ENCODE measurements at places on chromosomes 6 and 20.

DNA sequence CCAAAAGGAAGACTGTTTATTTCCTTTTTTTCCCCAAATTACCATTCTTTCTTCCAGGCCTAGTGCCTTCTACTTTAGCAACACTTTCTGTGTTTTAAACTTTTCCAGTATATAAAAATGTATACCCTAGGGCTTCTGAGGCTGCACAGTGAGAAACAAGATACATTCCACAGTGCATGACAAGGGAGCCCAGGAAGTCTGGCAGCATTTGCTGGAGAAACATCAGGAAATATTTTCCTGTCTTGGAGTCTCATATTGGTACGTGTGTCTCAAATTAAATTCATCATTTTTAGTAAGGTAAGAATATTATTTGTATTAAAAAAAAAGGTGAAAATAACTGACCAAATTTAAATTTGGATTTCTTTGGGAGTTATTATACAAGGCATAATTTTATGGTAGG, 662.6 kb downstream of the RFPL4B start:
- no peak for DNase-seq

- no peak for DNase-seq
Observed at GRCh38 chr6:42441697-42442081, 10.0 kb downstream of the TRERF1 start.

GRCh38 chr20:48732081-48732829, 95.5 kb downstream of the PREX1 start:
- no peak for DNase-seq

- no peak for DNase-seq
Observed at GRCh38 chr20:38630727-38631126, 29.1 kb downstream of the ARHGAP40 start.

GRCh38 chr6:72386324-72386723, 235.5 kb upstream of the KCNQ5 start:
- DNase-seq = no peak

GRCh38 chr6:127460465-127460864, 1.3 kb upstream of the KIAA0408 start:
- DNase-seq = no peak

DNA sequence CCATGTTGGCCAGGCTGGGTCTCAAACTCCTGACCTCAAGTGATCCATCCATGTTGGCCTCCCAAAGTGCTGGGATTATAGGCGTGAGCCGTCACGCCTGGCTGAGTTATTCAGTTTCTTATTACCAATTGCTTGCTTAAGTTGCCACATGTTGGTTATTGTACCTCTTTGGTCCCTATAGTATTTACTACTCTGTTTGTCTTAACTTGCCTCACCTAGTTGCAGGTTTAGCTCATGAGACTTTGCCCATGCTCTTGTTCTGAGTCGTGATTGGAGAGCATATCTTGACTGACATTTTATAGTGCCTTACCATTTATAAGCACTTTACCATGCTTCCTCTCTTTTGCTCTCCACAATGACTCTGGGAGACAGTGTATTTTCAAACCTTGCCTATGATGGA, 134.2 kb upstream of the HDGFL1 start:
- DNase-seq = no peak

DNA sequence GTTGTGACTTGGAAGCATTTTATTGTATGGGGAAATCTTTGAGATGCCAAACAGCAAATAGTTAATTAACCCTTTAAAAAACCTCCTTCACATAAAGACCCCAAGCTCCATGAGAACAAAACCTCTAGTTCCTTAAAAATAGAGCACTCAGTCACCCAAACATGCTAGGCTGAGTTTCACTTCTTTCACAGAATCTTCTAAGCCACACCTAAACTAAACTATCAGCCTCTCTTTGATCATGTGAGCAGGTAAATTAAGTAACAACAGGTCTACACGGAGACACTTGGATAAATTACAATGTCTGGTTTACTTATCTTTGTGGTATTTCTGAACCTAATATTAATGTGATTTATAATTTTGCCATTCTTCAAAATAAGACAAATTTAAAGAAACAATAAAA, 205.2 kb upstream of the MARCKS start:
- DNase-seq = no peak

GRCh38 chr6:39377539-39377950, 55.0 kb upstream of the KCNK16 start:
- DNase-seq = no peak

DNA sequence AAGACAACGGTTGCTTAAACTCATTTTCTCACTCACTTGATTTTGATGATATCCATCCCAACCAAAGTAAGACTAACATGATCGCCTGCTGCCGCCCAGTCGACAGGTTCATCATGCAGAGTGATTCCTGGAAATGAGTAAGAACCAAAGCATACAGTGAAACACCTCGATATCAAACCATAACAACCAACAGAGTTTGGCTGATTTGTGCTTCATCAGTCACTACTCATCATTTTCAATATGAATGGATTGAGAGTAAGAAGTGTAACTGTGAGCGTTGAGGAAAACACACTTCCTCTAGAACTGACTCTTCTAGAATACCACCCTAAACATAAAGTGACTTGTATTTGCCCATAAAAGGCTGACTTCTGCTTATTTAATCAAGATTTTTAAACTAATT, 29.2 kb upstream of the ALDH8A1 start:
- DNase-seq = no peak

DNA sequence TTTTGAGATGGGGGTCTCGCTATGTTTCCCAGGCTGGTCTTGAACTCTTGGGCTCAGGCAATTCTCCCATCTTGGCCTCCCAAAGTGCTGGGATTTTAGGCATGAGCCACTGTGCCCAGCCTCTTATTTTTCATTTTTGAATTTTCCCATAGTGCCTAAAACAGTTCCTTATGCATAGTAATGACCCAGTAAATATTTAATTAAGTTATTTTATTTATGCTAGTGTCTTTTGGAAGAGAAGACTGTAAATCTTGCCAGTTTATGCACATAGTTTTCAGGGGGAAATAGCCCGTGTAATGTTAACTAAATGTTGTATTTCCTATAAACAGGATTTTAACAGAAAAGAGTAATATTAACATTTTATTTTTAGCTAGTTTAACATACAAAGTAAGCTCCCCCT, 60.3 kb downstream of the AFG1L start:
- no peak for DNase-seq

- no peak for DNase-seq
Observed at GRCh38 chr20:59693587-59693986, 89.2 kb downstream of the PHACTR3 start.

GRCh38 chr6:160421854-160422253, 73.7 kb downstream of the SLC22A3 start:
- DNase-seq = no peak

DNA sequence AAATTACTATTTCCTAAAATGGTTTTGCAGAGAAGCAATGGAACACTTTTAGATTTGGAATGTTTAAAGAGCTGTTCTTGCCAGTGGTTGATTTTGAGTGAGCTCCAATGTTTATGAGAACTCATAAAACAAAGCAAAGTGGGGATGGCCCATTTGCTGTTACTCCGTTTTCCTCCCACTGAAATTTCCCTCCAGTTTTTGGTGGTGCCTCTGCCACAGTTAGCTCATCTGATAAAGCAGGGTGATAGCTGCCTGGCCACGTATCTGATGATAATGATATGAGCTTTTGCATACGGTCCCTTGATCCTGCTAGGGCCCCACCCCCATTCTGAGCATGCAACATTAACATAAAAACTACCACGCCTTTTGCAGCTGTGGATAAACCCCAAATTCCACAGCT, 10.4 kb downstream of the CD83 start:
- no peak for DNase-seq

- DNase-seq = no peak
Observed at GRCh38 chr6:170083236-170084051, 207.4 kb downstream of the DLL1 start.

DNA sequence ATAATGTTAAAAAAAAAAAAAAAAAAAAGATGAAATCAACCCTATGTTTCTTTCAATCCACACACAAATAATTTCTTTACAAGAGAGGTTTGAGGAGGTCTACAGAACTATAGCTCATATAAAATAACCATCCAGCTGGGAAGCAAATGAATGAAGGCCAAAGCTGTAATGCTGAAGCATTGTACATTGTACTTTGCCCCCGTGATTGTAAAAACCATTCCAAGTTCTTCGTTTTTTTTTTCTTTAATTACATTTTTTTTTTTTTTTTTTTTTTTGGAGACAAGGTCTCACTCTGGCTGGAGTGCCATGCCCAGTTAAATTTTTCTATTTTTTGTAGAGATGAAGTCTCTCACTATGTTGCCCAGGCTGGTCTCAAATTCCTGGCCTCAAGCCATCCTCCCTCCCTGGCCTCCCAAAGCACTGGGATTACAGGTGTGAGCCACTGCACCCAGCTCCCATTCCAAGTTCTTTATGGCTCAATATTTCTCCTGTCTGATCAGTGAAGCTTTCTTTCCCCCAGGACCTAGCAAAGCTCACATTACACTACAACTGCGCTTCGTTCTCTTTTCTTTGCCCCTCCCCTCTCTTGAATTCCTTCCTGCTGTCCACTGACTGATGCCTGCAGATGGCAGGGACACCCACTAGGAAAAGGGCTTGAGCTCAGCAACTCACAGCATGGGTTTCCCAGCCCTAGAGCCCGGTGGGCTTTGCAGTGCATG, 53.0 kb upstream of the NOP56 start:
- no peak for DNase-seq

DNA sequence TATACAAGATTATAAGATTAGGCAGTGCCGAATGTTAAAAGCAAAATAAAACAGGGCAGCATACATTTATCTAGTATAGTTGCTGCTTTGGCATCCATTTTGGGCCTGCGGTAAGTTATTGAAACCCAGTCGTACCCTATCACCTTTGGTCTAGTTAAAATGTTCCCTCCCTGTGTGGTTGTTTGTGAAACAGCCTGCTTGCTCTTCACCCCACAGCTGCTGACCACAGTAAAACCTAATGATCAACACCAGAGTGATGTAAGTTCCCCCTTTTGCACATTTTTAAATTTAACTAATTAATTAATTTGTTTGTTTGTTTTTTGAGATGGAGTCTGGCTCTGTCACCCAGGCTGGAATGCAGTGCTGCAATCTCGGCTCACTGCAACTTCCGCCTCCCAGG, 50.3 kb upstream of the TXNDC5 start:
- no peak for DNase-seq

- DNase-seq = no peak
Observed at GRCh38 chr20:47020231-47020630, 125.6 kb downstream of the EYA2 start.

GRCh38 chr6:168238159-168238909, 81.2 kb downstream of the DACT2 start:
- DNase-seq = no peak

DNA sequence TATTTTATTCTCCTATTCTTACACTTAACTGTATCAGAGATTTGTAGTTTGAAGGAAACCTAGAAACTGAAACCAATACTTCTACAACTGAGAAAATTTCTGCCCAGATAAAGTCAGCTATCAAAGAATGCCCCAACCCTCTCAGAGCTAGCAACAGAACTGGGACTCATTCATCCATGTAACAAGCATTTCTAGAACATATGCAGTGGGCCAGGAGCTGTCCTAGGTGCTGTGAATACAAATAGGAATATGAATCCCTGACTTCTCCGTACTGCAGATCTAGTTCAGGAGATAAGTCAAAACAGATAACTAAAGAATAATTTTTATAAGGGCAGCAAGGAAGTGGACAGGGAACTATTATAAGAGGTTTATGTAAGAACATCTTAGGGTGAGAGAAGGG, 654.1 kb upstream of the NOX3 start:
- no peak for DNase-seq

GRCh38 chr6:144804246-144804790, 519.2 kb downstream of the UTRN start:
- no peak for DNase-seq

DNA sequence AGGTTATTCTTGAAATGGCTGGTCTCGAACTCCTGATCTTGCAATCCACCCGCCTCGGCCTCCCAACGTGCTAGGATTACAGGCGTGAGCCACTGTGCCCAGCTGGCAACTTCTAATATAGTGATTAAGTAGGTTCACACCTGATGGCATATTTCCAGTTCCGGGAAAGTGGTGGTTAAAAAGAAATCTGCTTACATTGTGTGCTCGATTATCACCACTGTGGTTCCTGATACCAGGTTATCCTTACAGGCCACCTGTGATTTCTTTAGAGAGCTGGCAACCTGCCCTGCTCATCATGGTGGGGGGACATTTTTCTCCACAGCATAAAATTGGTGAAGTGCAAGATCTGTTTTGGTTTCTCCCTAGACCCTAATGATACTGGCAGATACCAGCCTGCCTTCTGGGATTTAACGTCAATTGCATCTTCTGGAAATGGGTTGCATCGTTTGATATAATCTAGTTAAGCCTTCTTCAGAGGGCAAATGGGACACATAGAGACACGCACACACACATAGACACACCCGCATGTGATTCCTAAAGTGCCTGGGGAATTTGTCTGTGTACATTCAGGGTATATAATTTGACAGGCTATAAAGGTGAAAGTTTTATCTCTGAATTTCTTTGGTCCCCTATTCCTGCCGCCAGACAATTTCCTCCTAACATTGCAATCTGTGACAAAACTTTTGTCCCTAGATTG, 49.7 kb upstream of the CITED2 start:
- DNase-seq = no peak

- DNase-seq = no peak
Observed at GRCh38 chr6:116389357-116389756, 18.6 kb downstream of the DSE start.
